ENCODE measurements at places on chromosomes 5 and 9.

DNA sequence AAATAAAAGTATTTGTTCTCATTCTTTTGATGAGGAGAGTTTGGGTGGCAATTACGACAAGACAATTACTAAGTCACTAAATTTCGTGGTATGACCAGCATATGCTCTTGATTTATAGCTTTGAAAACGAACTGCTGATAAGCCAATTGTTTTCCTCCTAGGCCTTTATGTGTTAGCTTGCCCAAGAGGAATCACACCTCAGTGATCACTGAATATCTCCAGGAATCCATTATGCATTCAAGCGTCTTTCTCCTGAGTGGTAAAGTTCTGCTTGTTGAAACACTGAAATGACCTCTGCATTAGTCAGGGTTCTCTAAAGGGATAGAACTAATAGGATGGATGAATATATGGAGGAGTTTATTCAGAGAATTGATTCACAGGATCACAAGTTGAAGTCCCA, 677.7 kb upstream of the MEF2C start:
- DNase-seq = no peak

DNA sequence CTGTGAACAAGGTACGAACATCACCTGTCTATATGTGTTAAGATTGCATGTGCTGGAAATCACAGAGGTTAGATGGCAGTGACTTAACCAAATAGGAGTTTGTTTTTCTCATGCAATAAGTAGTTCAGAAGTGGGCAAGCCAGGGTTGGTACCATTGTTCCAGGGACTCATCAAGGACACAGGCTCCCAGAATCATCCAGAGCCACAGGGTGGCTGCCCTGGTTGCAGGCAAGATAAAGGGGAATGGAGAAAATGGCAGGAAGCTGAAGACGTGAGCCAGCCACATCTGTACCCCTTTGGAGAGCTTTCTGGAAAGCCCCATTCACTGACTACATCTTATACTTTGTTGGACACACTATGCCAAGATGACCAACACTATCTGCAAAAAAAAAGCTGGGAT, 126.0 kb upstream of the IL12B start:
- DNase-seq = no peak

DNA sequence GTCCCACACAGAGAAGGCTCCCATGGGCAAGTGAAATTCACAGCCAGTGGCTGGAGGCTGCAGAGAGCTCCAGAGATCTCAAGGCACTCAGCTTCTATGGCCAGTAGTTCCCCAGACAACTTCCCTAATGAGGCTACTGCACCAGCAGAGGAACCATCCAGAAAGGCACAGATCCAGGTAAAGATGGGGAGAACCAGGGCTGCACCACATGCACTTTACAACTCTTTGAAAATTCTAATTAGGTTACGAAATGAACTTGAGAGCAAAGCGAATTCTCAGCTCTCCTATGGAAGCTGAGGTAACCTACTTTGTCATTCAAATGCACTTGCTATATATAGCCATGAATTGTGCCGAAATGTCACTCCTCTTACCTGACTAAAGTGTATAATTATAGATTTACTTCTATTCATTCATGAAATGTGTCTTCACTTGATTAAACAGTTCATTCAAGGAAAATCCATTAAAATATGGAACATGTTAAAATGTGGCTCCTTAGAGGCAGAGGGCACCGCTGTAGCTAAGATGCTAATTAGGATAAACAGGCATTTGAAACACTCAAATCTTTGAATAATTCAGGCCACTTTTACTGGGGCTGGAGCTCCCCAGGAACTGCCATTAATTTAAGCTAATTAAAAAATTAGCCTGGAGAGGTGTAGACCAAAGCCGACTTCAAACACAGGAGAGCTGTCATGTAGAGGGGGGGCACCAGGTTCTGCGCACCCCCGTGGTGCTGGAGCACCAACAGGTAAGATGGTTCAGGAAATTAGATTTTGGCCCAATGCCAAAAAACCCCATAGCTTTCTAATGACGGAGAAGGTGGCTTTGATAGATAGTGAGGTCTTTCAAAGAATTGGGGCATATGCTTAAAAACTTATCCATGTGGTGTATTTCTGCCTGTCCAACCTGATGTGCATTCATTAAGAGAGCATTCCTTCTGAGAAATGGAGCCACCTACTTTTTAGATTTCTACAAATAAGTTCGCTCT, 204.1 kb downstream of the GABBR2 start:
- no peak for DNase-seq

DNA sequence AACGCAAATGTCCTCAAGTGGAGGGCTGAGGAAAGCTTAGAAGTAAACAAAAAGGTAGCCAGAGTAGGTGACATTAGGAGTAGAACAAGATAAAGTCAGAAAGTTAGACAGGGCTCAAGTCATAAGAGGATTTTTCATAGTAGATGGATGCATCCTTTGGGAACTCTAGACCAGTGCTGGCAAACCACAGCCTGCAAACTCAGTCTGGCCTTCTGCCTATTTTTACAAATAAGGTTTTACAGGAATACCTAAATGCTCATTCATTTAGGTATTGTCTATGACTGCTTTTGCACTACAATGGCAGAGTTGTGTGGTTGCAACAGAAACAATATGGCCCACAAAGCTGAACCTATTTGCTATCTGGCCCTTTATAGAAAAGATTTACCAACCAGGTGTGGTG, 116.0 kb upstream of the HMHB1 start:
- no peak for DNase-seq

DNA sequence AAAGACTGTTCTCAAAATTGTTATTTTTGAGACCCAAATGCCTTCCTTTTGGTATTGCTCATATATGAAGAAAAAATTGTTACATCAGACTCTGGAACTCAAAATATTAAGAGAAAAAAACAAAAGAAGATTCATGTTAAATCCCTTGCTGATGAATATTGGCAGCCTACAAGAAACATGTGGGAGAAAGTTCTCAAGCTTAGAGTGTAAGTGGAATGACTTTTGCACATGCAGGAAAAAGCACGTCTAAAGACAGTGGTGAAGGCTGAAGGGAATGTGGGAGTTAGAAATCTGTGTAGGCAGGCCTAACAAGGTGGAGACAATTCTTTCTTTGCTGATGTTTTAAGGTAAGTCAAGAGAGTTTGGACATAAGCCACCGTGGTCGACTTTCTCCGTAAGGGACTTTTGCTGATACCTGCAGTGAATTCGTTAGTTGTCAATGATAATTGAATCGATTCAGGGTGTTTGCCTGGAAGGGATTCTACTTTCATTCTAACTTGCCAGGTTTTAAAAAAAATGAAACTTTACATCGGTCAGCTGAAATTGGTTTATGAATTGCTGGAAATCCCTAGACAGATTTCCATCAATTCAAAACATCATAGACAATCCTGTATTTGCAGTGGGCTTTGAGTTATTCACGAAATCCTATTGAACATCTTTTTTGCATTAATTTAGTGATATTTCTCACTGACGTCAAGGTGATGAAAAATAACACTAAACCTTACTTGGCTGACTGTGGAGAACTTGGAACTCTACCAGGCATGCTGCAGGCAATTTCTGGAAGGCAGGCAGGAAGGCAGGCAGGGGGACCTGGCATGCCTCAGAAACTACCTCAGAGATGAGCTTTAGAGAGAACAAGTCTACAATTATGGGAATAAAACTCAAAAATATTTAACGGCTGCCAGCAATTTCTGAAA, 359.1 kb upstream of the ADAMTSL1 start:
- no peak for DNase-seq

GRCh38 chr5:32428426-32428825, 16.1 kb downstream of the ZFR start:
- DNase-seq = no peak

DNA sequence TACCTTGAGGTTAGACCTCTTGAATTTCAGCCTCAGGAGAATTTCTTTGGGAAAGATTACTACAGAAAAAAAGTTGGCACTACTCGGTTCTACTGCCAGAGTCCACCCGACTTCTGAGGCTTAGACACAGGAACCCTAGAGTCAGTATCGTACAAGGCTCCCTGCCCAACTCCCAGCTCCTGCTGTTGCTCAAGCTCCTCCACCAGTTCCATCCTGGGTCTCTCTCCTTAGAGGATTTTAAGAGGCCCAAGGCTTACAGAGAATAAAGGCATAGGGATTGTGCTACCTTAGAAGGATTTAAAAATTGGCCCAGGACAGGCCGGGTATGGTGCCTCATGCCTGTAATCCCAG, 29.0 kb upstream of the SSBP2 start:
- no peak for DNase-seq

GRCh38 chr5:127254729-127255284, 35.8 kb upstream of the MEGF10 start:
- no peak for DNase-seq

DNA sequence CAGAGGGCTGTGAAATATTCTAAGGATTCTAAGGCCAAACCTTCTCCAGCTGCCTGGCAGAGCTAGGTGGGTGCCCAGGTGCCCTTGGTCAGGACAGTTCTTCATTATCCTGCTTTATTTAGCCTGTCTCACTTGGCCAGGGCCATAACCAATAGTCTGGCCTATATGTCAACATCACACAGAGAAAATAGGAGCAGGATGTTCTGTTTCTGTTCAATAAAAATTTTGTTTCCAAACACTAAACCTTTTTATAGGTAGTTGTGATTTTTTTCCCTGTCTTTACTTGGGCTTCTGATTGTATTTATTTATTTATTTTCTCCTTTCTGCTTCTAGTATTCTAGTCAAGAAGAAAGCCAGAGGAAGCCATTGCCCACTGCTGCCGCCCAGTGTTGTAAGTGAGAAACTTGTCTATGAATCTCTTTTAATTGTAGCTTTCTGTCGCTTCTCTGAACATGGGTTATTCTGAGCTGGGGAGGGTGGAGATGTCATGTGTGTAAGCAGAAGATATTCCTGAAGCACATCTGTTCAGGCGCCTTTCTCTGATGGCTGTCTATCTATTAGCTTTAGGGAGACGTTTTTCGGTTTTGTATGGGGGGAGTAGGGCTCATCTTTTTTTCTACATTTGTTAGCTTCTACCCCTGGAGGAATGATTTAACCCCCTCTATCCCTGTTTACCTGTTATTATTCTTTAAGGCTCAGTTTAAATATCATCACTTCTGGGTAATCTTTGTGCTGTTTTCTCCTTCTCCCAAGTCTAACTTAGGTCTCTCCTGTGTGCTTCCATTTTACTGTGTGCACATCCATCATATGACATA, 97.1 kb downstream of the UNC13B start:
- peak; percentile 69 for DNase-seq

DNA sequence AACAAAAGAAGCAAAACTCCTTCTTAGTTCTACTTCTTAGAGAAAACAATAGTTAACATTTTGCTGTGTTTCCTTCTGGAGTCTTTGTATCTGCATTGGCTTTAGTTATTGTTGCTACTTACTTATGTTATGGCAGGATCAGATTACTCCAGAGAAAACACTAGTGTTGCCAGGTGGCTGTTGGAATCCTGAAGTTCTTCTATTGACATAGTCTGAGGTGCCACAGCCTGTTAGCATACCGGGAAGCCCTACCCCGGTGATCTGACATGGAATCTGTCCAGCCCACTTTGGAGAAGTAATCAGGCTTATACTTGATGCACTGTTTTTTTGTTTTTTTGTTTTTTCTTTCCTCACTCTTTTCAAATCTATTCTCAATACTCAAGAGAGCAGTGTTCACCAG, 68.5 kb upstream of the CEP78 start:
- DNase-seq = no peak

- DNase-seq = no peak
These were observed 105.0 kb upstream of the ALDH1B1 start for GRCh38 chr9:38287420-38287985.

DNA sequence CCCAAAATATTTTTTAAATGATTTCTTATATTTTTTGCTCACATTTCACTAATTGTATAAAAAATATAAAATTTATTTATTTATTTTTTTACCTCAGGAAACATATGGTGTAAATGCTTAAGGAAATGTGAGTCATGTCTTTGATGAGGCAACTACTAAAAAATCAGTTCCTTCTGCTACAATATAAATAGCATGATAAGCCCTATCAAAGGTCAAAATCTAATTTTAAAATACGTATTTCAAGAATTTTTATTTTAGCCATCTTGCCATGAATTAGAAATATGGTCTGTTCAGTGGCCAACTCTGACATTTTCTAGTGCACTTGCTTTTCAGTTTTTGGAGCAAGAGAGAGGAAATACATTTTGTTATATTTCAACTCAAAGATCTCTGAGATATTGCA, 50.5 kb downstream of the PDE4D start:
- DNase-seq = no peak

GRCh38 chr5:58918021-58918729, 335.3 kb downstream of the RAB3C start:
- DNase-seq = no peak

DNA sequence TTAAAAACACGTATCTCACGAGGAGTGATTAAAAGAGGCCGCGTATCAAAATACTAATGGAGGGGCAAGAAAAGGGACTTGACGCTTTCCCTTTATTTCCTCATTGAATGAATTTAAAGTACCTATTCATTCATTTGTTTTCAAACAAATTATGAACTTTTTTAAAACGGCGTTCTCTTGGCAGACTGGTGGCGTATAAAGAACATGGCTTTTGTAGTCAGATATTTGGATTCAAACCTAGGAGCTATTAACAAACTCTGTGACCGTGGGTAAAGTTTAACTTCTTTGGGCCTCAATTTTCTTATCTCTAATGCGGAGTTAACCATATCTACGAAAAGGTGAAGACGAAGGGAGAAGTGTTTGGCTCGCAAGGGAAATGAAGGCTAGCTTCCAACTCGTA, 876 bp downstream of the CAAP1 start:
- DNase-seq = no peak
